ENCODE measurements at places on chromosomes 6 and 20.

- DNase-seq: no peak
Measured at GRCh38 chr6:39887692-39888450, 46.4 kb downstream of the MOCS1 start.

- no peak for DNase-seq
Measured at GRCh38 chr6:150537893-150538292, 61.8 kb upstream of the PLEKHG1 start.

DNA sequence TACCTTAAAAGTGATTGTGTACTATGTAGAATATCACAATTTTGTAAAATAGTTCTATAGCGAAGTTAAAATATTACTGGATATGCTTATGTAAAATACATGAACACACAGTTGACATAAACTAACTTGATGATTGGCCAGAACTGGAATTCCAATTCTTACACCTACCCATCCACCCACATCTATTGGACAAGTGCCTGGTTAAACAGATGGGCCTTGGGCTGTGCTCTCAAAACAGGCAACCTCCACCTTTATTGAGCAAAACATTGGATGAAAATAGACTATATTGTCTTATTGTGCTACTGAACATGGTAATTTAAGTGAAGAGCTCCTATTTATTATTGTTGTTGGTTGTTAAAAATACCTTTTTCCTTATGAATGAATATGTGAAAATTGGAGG lies 154.0 kb upstream of the FLRT3 start:
- DNase-seq: no peak

DNA sequence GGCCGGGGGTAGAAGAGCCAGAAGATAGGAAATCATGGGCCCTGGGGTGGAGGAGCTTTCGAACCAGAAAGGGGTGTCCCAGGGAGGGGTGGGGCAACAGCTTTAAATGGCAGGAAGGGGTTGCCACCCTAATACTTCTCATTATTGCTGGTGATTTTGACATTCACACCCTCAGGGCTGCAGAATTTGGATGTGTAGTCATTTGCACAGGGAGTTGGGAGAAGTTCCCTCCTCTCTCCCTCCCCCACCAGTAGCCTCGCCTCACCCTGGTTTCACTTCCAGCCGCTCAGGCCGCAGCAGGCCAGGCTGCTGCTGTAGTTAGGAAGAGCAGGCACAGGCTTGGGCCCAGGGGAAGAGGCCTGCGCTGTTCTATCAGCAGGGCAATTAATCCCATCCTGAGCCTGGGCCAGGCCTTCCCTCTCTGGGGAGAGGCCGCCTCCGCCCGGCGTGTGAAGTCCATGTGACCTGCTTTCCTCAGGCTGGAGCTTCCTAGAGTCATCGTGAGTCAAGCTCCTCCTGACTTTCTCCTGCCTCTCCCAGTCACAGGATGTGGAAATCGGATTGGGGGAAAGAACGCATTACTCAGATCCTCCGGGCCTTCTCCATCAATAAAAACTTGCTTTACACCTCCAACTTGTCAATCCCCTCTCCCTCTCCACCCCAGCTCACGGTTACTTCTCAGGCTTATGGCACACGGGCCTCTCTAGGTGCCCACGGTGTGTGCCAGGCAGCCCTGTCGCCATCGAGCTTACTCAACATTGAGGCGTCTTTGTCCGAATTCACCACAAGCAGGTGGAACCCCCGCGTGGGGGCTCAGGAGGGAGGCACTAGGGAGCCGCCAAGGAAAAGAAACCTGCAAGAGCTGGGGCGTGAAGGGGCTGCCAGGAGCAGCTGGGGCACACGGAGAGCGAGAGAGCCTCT lies 7.8 kb downstream of the ADTRP start:
- DNase-seq: no peak

DNA sequence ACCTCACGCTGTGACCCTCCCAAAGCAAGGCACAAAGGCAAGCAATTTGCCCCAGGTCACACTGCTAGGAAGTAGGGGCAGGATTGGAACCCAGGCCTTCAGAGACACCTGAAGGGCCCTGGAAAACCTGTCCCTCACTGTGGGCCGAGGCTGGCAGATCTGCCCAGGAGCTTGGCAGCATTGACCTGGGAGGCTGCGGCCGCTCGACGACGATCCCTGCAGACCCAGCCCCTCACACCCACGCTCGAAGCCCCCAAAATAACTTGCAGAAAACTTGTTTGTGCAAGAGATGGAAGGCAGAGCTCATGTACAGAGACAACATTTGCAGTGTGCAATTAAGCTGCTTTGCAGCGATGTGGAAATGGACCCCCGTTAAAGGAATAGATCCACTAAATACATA lies 251.4 kb downstream of the TAF4 start:
- no peak for DNase-seq

GRCh38 chr6:63795006-63795405 lies 159.4 kb downstream of the PHF3 start:
- no peak for DNase-seq

- DNase-seq: no peak
Measured at GRCh38 chr20:40760399-40760798, 71.4 kb upstream of the MAFB start.

DNA sequence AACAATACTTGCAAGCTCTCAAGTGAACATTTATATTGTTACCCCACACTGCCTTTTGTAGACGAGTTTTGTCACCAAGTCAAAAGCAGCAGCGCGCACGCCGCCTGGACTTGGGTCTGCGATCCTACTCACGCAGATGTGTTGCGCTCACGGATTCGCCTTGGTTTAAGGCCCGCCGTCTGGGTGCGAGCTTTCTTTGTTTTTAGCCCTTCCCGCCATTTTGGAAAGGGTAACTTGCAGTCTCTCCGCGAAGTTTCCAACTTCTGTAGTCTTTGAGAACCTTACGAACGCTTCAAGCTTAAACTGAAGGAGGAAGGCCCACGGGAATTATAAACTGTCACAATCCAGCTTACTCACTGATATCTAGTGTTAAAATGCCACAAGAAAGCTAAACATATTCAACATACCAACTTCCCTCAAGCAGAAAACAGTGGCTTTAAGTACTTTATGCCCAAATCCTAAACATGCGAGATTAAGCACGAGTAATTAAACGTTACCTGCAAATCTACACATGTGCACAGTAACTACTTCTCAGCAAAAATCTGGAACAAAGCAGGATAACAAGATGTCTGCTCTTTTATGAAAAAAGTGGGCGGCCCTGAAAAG lies 80.4 kb upstream of the BTN3A2 start:
- DNase-seq: no peak

GRCh38 chr6:4608361-4609115 lies 167.7 kb upstream of the CDYL start:
- DNase-seq: peak; percentile 23

- no peak for DNase-seq
Measured at GRCh38 chr6:37311741-37312473, 41.9 kb upstream of the RNF8 start.

DNA sequence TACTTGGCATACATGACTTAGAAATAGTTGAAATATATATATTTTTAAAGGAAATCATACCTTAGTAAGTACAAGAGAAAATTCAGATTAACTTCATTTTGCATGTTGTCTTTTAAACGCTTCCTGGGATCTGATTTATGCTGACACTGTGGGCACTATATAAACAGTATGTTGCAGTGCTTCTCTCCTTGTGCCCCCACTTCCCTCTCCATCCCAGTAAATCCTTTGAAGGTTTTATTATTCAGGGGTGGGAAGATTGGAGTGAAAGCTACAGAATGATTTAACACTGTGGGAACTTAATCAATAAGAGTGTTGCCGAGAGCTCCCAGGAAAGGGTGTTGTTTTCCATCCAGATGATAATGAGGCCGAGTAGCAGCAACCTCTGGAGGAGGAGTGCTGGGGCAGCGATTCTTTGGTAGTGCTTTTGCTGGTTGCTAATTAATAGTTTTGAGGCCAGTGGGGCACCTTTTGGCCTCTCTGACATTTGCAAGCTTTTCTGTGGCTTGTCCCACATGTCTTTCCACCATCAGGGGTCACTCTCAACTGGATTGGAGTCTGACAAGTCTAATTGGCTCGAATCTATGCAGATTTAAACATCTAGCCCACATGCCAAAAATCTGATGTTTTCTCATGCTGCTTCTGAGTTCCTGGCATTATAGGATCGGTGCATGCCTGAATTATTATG lies 183.0 kb upstream of the MMS22L start:
- DNase-seq: no peak

DNA sequence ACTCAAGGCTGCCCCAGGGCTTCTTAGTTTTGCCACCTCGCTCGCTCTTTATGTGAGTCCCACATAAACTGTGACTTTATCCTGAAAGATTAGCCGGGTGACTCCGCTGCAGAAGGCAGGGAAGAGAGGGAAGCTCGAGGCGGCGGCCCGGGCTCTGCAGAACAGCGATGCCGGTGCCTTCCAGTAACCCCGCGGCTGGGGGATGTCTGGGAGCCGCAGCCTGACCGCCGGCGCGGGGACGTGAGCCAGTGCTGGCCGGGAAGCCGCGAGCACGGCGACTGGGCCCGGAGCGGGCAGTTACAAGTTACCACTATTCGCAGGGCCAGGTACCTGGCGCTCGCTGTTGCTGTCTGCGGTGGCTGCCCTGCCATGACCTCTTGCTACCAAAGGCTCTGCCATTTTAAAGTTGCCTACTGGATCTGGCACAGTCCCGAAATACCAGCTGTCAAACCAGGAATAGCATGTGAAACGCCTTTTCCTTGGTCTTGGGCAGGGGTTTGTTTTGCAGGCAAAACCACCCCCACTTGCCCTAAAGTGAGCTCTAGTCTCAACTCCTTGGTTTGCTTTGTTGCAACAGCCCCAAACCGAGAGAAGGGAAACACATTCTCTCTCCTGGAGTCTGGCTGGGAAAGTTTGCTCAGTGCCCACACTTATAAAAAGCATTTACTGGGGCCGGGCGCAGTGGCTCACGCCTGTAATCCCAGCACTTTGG lies 124.0 kb upstream of the SLC2A12 start:
- no peak for DNase-seq

GRCh38 chr6:66848244-66848953 lies 1141.4 kb upstream of the EYS start:
- no peak for DNase-seq

GRCh38 chr20:57261457-57262251 lies 4.8 kb downstream of the BMP7 start:
- DNase-seq: no peak

DNA sequence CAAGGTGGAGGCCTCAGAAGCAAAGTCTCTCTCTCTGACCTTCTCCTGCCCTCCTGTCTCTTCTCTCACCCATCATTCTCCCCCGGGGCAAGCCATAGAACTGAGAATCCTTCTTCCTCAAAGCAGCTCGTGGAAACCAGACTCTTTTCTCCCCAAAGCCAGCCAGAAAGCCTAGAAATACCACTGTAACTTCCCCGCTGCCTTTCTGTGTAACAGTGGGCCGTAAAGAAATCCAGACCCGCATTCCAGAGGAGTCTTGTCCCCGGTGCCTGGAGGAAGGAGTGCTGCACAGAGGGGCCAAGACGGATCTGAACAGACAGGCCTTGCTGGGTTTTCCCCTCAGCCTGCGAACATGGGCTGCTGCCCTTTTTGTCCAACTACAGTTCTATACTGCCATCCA lies 977 bp upstream of the SLC22A2 start:
- no peak for DNase-seq

GRCh38 chr20:24148372-24148771 lies 159.8 kb upstream of the GGTLC1 start:
- DNase-seq: no peak

GRCh38 chr6:110357664-110358552 lies at the start of gene METTL24:
Gene METTL24, minus strand, starts transcription at chr6:110358349. Its CDS starts 77 bp downstream, at chr6:110358272.
- DNase-seq: no peak

- no peak for DNase-seq
Measured at GRCh38 chr20:62120990-62121775, 1.1 kb upstream of the LSM14B start.

DNA sequence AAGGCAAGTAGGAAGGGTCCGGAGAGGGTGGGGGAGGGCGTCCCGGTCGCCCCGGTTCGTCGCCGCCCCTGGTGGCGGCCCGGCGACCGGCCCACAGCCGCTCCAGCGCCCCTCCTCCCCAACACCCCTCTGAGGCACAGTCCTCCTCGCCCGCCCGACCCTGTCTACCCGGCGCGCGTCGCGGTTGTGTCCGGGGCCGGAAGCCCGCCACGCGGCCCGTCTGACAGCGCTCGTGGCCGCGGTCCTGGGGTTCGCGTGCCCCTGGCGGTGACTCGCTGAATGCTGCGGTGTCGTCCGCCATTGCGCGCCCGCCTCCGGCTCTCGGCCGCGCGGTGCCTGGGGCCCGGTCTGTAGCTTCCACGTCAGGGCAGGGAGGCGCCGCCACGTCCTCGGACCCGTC lies 335.3 kb upstream of the DEFB115 start:
- no peak for DNase-seq

GRCh38 chr6:81031416-81031815 lies 721.1 kb downstream of the TENT5A start:
- no peak for DNase-seq

DNA sequence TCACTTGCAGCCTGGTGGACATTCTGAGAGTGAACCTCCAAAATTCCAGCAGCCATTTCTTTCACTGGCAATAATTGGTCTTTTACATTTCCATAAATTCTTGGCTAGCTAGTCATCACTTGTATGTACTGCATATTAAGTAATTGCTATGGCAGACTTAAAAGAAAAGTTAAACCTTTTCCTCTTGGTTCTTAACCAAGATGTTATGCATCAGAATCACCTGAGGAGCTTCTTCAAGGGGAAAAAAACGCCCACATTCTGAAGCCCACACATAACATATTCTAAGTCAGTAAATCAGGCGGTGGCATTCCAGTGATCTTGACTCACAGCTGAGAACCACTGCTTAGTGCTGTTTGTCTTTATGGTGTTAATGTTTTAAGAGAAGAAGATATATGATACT lies 37.0 kb downstream of the CDC40 start:
- DNase-seq: no peak

DNA sequence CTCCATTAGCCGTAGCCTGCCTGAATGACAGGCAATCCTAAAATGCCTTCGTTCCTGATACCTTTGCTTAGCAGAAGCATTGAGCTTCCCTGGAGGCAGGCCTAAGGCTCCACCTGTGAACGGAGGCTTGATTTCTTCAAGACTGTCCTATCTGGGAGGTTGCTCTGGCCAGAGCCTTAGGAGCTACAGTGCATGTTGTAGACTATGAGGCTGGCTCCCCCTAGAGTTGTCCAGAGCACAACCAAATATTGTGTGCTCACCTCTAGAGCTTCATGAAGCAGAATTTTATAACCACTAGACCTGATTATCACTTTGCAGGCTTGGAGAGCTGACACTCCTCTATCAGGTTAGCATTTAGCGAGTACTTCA lies 217.8 kb downstream of the MAFB start:
- peak; percentile 4 for DNase-seq

DNA sequence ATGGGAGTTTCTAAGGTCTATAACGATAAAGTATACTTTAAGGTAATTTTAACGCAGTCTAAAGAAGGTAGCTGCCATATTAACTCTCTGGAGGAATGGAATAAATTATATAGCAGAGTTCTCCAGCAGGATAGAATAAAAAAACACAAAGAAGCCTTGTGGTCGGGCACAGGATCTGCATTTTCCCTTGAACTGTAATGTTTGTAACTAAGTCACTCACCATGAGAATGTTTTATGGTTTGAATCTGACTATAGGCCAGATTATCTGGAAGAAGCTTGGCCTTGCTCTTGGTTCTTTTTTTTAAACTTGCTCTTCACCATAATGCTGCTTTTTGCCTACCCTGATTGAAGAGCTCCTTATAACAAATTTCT lies 238.8 kb upstream of the NOX3 start:
- DNase-seq: no peak
